Common myeloid progenitor, CD34-positive (primary cell): ENCODE measurements at places on chromosomes 1 and 21.

DNA sequence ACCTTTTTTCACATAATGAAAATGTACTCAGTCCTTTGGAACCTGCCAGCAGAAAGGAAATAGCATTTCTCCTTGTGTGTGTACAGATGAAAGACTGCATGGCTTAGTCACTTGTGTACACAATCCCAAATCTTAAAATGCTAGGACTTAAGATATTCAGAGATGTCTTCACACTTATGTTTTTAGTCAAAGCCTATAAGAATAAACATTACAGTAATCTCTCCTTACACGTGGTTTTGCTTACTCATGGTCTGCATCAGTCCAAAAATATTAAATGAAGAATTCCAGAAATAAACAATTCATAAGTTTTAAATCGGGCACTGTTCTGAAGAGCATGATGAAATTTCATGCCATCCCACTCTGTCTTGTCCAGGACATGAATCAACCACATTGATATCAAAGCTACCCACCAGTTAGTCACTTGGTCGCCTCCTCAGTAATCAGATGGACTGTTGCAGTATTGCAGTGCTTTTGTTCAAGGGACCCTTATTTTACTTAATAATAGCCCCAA lies 75.7 kb upstream of the RRP15 start:
- no peak for DNase-seq

DNA sequence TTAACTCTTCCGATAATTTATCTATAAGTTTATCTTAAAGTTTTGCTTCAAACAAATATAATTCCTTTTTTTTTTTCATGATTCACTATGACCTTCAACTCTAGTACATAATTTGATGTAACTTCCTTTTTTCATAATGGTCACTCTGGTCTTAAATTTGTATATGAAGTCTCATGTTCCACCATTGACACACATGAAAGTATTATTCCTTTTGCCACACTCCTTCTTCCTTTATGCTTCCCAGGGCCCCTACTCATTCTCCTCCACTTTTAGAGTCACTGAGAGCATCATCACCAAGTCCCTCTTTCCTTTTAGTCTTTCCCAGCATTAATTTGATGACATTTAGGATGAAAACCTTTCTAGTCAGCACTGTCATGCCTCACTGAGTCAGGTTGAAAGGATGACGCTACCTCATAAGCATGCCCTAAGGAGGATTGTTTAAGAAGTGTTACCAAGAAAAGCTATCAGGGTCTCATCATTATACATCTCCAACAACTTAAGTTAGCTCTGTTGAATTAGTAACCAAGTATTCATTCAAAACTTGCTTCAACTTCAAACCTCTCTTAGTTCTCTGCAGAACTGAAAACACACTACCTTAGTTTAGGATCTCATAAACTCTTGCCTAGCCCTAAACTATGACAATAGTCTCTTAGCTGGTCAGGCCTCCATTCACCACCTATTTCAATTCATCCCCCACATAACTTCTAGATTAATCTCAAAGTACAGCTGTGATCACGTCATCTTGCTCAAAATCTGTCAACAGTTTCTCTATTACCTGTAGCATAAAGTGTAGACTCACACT lies 14.5 kb downstream of the AUNIP start:
- no peak for DNase-seq

- no peak for DNase-seq
These were observed 367.3 kb downstream of the SMYD3 start for GRCh38 chr1:246139745-246140182.

GRCh38 chr1:25621876-25622275 lies 5.3 kb downstream of the MAN1C1 start:
- no peak for DNase-seq

GRCh38 chr1:244963231-244963826 lies 99.0 kb upstream of the HNRNPU start:
- DNase-seq = no peak

DNA sequence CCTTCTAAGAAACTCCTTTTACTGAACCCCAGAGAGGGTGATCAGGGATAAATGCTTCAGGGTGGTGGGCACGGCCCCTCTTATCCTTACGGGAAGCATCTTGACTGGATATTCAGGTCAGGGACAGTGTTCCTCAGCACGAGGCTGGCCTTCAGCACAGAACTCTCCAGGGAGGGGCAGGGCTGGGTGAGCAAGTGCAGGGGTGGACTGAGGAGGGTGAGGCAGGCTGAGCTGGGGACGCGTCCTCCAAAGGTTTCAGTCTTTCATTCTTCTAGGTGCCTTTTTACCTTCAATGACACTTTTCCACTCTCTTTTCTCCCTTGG lies 52.3 kb downstream of the RASSF5 start:
- DNase-seq = no peak

DNA sequence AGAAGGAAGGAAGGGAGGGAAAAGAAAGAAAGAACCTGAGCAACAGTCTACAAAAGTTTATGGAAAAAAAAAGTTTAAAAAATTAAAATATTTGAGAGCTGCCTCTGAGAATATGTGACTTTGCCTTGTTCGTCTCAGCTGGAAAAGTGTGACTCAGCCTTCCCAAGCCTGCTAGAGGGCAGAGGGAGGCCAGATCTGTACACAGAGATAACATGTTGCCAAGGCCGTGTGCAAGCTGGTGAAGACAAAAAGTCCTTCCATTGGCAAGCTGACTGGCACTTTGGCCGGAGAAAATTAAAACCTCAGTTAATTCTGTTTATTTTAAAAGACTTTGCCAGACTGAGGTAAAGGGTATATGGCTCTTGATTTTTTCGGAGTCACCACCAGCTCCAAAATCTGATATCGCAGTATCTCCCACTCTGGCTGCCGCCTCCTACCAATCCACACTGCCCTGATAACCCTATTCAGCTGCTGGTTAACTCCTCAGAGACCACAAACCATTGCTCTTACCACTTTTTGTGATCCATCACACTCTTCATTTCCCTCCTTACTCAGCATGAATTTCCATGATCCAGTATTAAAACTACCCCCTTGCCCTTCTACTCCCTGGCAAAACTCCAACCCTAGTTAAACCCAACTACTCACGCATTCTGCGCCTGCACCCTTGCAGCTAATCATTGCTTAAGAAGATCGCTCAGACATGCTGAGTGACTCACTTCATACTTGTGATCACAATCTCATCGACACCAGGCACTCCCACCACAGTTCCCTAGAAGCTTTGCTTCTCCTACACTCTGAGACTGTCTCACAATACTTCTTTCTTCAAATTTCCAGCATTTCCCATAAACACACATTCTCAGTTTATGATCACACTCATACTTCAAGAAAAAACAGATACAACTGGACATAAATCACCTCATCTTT lies 5.7 kb upstream of the PPP1R15B start:
- DNase-seq = peak; percentile 91

DNA sequence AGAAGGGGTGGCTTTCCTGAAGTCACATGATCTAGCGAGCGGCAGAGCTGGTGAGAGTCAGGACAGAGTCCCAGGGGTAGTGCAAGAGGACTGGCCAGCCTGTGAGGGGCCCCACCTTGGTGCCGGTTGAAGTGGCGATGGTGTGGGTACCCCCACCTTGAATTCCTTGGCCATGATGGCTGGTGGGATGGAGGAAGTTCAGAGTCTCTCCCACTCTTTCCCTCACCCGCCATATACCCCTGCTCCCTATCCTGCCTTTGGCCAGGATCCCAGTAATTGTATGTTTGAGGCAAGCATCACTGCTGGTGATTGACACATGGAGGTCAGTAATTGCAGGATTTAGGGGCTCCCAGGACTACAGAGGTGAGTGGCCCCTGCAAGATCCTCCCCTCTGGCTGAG lies 11.8 kb downstream of the PADI3 start:
- DNase-seq = no peak

GRCh38 chr1:234262007-234262753 lies 111.1 kb upstream of the COA6 start:
- DNase-seq = no peak

GRCh38 chr21:38544661-38545060 lies 46.4 kb upstream of the ERG start:
- no peak for DNase-seq
